COR-L47 (cell line): ENCODE measurements at places on chromosomes 12 and 14.

DNA sequence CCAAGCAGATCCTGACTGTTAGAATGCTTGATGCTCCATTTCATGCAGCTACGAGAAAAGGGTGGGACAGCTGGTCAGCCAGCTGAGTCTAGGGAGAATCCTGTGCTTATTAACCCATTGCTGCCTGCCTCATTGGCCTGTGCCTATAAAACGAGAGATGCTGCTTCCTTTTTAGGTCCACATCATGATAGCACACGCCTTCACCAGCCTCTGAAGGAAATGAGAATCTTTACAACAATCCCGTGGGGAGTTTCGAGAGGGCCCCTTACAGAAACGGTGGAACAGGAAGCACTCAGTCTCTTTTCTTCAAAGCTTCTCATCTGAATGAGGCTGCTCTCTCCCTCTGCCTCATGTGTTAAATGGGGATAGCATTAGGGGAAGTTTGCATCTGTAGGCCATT lies 147.3 kb upstream of the RFLNA start:
- DNase-seq, result no peak

DNA sequence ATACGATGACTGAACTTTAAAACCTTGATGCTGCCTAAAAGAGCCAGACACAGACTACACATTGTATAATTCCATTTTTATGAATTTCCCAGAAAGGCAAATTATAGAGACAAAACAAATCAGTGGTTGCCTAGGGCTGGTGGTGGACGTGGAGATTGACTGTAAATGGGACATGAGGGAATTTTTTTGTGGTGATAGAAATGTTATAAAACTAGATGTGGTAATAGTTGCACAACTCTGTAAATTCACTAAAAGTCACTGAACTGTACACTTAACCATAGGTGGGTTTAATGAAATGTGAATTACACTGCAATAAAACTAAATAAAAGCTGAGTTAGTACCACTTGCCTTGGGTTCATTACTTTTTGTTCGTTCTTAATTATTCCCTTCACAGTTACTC lies 72.1 kb downstream of the PLEKHA5 start:
- no peak for DNase-seq

GRCh38 chr12:89933911-89934310 lies 225.3 kb upstream of the ATP2B1 start:
- no peak for DNase-seq

GRCh38 chr12:121590476-121591143 lies 9.8 kb upstream of the KDM2B start:
- no peak for DNase-seq

GRCh38 chr12:88192426-88192825 lies 50.3 kb downstream of the TMTC3 start:
- DNase-seq, result no peak

- DNase-seq, result no peak
Observed at GRCh38 chr12:131882804-131883520, 11.5 kb upstream of the ULK1 start.

- DNase-seq, result no peak
Observed at GRCh38 chr14:89963288-89963978, 7.7 kb downstream of the TDP1 start.
